ENCODE measurements at places on chromosomes 5 and 9. TPM values are rescaled to one million over a fixed set of nuclear protein-coding genes. Genes with fewer than 3 reads are reported as not detected.

Gene SCGB3A2
- total RNA-seq = 62.5 TPM

Gene TRPM6
- 0.86 TPM for total RNA-seq

Gene CDKN2A
- 0.35 TPM for total RNA-seq

Gene CNOT8
- 44.3 TPM for total RNA-seq

Gene PCA3
- total RNA-seq = not detected

- H3K4me3 ChIP-seq = no peak overlapping the region
- no peaks in the 10 kb centered on the region for H3K36me3 ChIP-seq
- DNase-seq = no peak
- no peaks in the 10 kb centered on the region for H3K4me1 ChIP-seq
- H3K27ac ChIP-seq = no peak overlapping the region
Measured at GRCh38 chr9:80946496-80947170, 742.7 kb downstream of the TLE1 start.

- no peak for DNase-seq
- H3K27me3 ChIP-seq = no peaks in the 10 kb centered on the region
- H3K27ac ChIP-seq = no peak overlapping the region
- no peak overlapping the region for H3K4me3 ChIP-seq
- no peaks in the 10 kb centered on the region for H3K4me1 ChIP-seq
Measured at GRCh38 chr9:89077519-89077918, 86.3 kb downstream of the S1PR3 start.

DNA sequence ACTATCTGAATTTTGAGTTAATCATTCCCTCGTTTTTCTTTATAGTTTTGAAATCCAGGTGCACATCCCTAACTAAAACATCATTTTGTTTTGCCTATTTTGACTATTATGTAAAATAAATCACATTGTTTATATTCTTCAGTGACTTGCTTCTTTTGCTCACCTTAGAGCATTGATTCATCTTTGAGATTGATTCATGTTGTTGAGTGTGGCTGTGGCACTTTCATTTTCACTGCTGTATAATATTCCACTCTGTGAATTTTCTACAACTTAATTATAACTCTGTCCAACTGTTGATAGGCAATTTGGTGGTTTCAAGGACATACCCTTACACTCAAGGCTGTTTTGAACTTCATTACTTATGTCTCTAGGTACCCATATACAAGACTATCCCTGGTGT, 12.5 kb downstream of the NKX2-5 start:
- no peak for DNase-seq
- no peaks in the 10 kb centered on the region for H3K36me3 ChIP-seq
- H3K27ac ChIP-seq = no peak overlapping the region

DNA sequence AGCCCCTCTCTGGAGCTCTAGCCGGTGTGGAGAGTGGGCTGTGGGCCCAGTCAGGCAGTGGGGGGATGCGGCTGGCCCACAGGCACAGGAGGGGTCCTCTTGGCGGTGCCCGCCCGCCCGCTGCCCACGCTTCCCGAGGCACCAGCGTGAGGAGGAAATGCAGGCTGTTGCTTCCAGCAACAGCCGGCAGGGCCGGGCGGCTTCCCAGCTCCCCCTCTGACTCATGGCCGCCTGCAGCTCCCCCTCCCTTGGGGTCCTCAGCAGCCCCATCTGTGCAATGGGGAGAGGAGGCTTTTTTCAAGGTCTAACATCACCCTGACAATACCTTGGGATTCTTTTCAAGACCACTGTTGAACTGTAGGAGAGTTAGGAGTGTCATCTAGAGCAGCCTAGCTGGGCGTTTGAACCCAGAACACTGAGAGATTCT, 10.4 kb downstream of the CXXC5 start:
- no peaks in the 10 kb centered on the region for H3K27me3 ChIP-seq
- no peak for DNase-seq
- H3K36me3 ChIP-seq = peaks cover 15% of the 10 kb centered on the region
- H3K4me3 ChIP-seq = peak overlapping the region; percentile 65

GRCh38 chr5:169258372-169259000, 42.5 kb downstream of the SLIT3 start:
- H3K4me3 ChIP-seq = no peak overlapping the region
- H3K27ac ChIP-seq = no peak overlapping the region
- DNase-seq = no peak
- no peaks in the 10 kb centered on the region for H3K27me3 ChIP-seq
- no peaks in the 10 kb centered on the region for H3K36me3 ChIP-seq

DNA sequence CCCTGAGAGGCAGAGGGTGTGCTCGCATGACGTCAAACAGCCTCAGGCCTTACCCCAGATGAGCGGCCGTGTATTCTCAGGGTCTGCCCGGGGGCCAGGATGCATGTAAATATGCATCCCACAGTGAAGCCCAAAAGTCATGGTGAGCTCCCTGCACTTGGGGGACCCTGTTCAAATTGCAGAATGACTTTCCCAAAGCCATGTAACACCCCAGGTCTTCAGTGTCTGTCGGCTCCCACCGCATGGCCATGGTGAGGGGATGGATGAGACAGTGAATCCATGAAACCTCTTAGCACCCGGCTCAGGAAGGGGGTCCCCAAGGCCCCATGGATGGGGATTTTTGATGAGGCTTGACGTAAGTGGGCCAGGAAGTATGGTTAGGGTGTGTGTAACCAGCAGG, 9.3 kb upstream of the COL5A1 start:
- no peaks in the 10 kb centered on the region for H3K27me3 ChIP-seq
- no peak overlapping the region for H3K27ac ChIP-seq
- no peaks in the 10 kb centered on the region for H3K4me1 ChIP-seq
- no peaks in the 10 kb centered on the region for H3K36me3 ChIP-seq

GRCh38 chr9:38445154-38446043, 21.1 kb upstream of the IGFBPL1 start:
- no peak for DNase-seq
- H3K4me3 ChIP-seq = no peak overlapping the region
- no peaks in the 10 kb centered on the region for H3K27me3 ChIP-seq
- no peak overlapping the region for H3K27ac ChIP-seq
- no peaks in the 10 kb centered on the region for H3K4me1 ChIP-seq

- DNase-seq = peak; percentile 63
- peaks cover 73% of the 10 kb centered on the region for H3K27me3 ChIP-seq
- no peaks in the 10 kb centered on the region for H3K36me3 ChIP-seq
- H3K27ac ChIP-seq = no peak overlapping the region
Measured at GRCh38 chr5:37836592-37837413, 3.0 kb downstream of the GDNF start.

- no peaks in the 10 kb centered on the region for H3K27me3 ChIP-seq
- no peak overlapping the region for H3K4me3 ChIP-seq
- no peaks in the 10 kb centered on the region for H3K4me1 ChIP-seq
- no peak overlapping the region for H3K27ac ChIP-seq
- no peak for DNase-seq
Measured at GRCh38 chr5:173383711-173384110, 55.5 kb upstream of the STC2 start.

- H3K4me1 ChIP-seq = no peaks in the 10 kb centered on the region
- H3K4me3 ChIP-seq = no peak overlapping the region
- H3K27me3 ChIP-seq = no peaks in the 10 kb centered on the region
- no peak for DNase-seq
- peaks cover 6% of the 10 kb centered on the region for H3K36me3 ChIP-seq
Measured at GRCh38 chr5:94376672-94377345, 241.6 kb downstream of the KIAA0825 start.

DNA sequence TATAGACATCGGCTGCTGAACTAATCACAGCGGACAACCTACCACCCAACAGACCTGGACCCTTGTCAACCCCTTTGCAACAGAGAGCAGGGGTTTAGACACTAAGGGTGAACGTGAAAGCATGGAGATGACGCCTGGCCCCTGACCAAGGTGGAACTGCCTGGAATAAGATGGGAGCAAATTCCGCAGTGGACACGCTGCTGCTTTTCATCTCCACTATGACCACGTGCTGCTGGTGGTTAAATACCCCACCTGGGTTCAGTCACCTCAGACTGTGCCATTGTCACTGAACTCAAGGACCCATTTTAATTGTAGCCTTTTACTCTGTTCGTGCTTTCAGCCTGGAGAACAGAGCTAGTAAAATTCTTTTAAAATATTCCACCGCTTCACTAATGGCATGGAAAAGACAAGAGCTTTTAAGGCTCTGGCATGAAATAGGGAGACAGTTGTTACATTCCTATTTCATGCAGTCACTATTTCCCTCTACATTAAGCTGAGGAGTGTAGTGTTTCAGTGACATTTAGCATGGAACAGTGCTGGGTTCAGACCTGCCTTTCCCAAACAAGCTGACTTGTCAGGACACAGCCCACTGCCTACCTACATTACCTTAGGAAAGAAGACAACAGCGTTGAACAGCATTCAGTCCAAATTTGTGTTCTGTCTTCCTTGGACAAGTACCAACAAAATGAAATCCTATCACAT, 96.8 kb downstream of the ANKRD18B start:
- DNase-seq = no peak
- H3K4me1 ChIP-seq = no peaks in the 10 kb centered on the region
- H3K36me3 ChIP-seq = no peaks in the 10 kb centered on the region
- H3K27me3 ChIP-seq = no peaks in the 10 kb centered on the region
- H3K27ac ChIP-seq = no peak overlapping the region

- no peak overlapping the region for H3K27ac ChIP-seq
- H3K4me3 ChIP-seq = peak overlapping the region; percentile 66
- no peaks in the 10 kb centered on the region for H3K27me3 ChIP-seq
- no peak for DNase-seq
Measured at GRCh38 chr5:124707520-124707919, 38.9 kb downstream of the ZNF608 start.

DNA sequence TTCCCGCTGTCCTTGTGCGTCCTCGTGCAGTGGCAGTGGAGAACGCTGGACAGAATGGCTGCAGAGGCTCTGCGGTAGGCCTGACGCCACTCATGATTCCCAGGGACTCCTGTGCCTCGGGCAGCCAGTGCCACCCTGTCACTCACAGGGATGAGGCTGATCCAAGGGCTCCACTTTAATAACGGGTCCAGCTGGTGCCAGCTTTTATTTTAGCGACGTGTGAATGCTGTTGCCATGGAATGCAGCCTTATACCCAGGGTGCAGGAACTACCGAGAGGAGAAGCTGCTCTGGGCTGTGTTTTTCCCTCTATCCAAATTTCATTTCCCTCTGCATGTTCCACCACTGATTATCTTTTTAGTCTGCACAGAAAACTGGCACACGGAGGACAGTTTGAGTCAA, 15.8 kb upstream of the NTNG2 start:
- no peak for DNase-seq
- H3K27ac ChIP-seq = no peak overlapping the region
- no peaks in the 10 kb centered on the region for H3K36me3 ChIP-seq
- no peak overlapping the region for H3K4me3 ChIP-seq
- no peaks in the 10 kb centered on the region for H3K27me3 ChIP-seq

GRCh38 chr9:135736979-135737839, 35.2 kb downstream of the KCNT1 start:
- H3K27ac ChIP-seq = no peak overlapping the region
- H3K4me3 ChIP-seq = peak overlapping the region; percentile 12
- H3K27me3 ChIP-seq = peaks cover 3% of the 10 kb centered on the region
- no peaks in the 10 kb centered on the region for H3K4me1 ChIP-seq

- no peaks in the 10 kb centered on the region for H3K36me3 ChIP-seq
- no peaks in the 10 kb centered on the region for H3K27me3 ChIP-seq
- no peak overlapping the region for H3K27ac ChIP-seq
- no peak for DNase-seq
- no peaks in the 10 kb centered on the region for H3K4me1 ChIP-seq
Measured at GRCh38 chr9:131020388-131020787, 11.4 kb downstream of the LAMC3 start.

GRCh38 chr5:71811779-71812178, 92.7 kb downstream of the CARTPT start:
- no peaks in the 10 kb centered on the region for H3K4me1 ChIP-seq
- H3K4me3 ChIP-seq = no peak overlapping the region
- H3K36me3 ChIP-seq = no peaks in the 10 kb centered on the region
- DNase-seq = no peak

DNA sequence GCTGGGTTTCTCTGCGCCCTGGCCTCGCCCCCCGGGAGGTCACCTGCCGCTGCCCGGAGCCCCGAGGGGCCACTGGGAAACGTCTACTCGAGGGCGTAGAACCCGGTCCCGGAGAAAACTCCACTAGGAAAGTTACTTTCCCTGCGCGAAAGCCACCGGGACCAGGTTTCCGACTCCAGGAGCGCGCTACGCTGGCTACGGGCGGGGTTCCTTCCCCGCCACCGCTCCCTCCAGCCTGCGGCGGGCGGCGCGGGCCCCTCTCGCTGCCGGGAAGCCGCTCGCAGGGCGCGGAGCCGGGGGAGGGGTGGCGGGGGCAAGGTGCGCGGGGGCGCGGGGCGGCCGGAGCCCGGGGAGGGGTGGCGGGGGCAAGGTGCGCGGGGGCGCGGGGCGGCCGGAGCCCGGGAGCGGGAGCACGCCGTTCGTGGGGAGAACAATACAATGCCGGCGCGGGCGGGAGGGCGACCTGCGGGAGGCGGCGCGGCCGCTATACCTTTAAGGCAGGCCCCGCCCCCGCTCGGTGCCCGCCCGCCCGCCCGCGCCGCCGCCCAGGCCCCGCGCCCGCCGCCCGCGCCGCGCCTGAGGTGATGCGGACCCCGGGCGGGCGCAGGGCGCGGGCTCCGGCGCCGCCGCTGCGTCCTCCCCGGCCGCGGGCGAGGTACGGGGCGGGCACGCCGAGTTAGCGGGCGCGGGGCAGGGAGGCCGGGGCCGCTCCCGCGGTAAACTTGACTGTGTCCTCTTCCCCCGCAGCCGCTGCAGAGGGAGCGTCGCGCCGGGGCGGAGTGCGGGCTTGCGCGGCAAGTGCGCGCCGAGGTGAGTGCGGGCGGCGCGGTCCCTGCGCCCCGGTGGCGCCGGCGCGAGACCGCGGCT, 278.1 kb downstream of the AOPEP start:
- H3K4me3 ChIP-seq = peak overlapping the region; percentile 81
- no peaks in the 10 kb centered on the region for H3K4me1 ChIP-seq
- no peak overlapping the region for H3K27ac ChIP-seq
- DNase-seq = no peak

GRCh38 chr5:19179571-19179970, 808.4 kb downstream of the CDH18 start:
- H3K27me3 ChIP-seq = no peaks in the 10 kb centered on the region
- no peak overlapping the region for H3K4me3 ChIP-seq
- no peaks in the 10 kb centered on the region for H3K36me3 ChIP-seq
- no peaks in the 10 kb centered on the region for H3K4me1 ChIP-seq

DNA sequence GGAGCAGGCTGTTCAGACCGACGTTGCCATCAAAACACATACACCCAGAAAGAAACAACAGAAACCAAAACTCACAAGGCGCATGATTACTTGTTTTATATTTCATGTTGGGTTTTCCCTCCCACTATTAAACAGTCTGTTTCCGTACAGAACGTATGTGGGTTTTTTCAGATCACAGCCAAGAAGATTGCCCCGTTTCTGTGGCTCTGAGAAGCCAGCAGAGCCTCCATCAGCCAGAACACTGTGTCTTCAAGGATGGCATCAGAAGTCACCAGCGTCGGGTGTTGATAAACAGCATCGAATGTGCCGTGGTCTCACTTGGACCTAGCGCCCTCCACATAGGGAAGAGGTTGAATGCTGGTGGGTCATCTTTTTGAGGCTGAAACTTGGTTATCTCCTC, 42.8 kb downstream of the FAM78A start:
- no peaks in the 10 kb centered on the region for H3K27me3 ChIP-seq
- H3K4me1 ChIP-seq = peaks cover 6% of the 10 kb centered on the region
- DNase-seq = no peak

DNA sequence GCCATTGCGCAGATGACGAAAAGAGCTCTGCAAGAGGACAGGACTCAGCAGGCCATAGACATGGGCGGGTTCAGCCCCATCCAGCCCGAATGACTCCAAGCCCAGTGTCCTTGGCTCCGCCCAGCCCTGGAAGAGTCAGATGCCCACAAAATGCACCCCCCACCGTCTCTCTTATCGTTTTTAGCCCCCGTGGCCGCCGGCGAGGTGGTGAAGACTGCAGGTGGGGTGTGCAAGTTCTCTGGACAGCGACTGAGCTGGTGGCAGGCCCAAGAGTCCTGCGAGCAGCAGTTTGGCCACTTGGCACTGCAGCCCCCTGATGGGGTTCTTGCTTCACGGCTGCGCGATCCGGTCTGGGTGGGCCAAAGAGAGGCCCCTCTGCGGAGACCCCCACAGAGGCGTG, 2.1 kb downstream of the ADGRD2 start:
- H3K27ac ChIP-seq = no peak overlapping the region
- peaks cover 12% of the 10 kb centered on the region for H3K27me3 ChIP-seq
- H3K4me3 ChIP-seq = peak overlapping the region; percentile 25
- no peaks in the 10 kb centered on the region for H3K4me1 ChIP-seq

Data from H9 (cell line).